ENCODE measurements at places on chromosomes 2 and 18.

GRCh38 chr2:198763793-198764192 is 693.9 kb downstream of the SATB2 start:
- no peak for DNase-seq

- DNase-seq, result no peak
Observed at GRCh38 chr2:203112342-203112741, 97.7 kb downstream of the NBEAL1 start.

GRCh38 chr18:55083461-55083860 is 124.2 kb upstream of the CCDC68 start:
- no peak for DNase-seq

- no peak for DNase-seq
Observed at GRCh38 chr18:53909668-53910067, 314.8 kb downstream of the MBD2 start.

GRCh38 chr18:32380559-32380958 is 90.1 kb downstream of the GAREM1 start:
- DNase-seq, result no peak

DNA sequence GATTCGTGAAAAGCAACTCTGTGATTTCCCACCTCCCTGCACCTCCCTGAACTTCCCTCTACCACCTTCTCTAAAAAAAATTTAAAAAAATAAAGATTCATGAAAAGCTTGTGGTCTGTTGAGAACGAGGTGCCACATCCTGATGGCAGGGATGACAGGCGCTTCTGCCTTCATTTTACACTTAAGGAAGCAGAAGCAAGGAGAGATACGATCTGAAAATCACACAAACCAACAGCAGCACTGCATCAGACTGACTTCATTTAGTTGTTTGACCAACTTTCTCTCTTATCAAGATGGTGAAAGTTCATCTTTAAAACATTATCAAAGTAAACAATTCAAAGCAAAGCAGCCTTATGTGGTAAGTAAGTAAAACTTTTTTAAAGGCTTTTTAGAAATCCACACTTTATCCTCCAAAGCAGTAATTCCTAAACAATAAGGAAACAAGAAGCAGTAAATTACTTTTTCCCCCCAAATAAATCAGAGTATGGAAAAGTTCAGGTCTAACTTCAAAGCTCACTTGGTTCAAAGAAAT is 15.5 kb downstream of the WDFY1 start:
- DNase-seq, result no peak

DNA sequence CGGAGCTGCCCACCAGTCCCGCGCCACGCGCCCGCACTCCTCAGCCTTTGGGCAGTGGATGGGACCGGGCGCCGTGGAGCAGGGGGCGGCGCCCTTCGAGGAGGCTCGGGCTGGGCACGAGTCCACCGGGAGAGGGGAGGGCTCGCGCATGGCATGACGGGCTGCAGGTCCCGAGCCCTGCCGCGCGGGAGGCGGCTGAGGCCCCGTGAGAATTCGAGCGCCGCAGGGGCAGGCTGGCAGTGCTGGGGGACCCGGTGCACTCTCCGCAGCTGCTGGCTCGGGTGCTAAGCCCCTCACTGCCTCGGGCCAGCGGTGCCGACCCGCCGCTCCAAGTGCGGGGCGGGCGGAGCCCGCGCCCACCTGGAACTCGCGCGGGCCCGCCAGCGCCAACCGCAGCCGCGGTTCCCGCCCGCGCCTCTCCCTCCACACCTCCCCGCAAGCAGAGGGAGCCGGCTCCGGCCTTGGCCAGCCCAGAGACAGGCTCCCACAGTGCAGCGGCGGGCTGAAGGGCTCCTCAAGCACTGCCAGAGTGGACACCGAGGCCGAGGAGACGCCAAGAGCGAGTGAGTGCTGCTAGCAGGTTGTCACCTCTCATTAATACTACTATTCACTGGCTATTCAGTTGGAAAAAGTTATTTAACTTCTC is 3.6 kb upstream of the TTC21B start:
- DNase-seq, result no peak

DNA sequence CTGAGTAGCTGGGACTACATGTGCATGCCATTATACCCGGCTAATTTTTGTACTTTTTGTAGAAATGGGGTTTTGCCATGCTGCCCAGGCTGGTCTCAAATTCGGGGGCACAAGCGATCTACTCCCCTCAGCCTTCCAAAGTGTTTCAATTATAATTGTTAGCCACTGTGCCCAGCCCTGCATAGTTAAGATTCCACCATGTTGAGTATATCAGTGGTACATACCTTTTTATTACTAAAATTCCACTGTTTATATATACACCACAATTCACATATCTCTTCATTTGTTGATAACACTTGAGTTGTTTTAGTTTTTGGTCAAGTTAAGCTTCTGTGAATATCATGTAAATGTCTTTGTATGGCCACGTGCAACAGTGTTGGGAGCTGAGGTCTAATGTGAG is 12.8 kb upstream of the FMNL2 start:
- DNase-seq, result no peak

DNA sequence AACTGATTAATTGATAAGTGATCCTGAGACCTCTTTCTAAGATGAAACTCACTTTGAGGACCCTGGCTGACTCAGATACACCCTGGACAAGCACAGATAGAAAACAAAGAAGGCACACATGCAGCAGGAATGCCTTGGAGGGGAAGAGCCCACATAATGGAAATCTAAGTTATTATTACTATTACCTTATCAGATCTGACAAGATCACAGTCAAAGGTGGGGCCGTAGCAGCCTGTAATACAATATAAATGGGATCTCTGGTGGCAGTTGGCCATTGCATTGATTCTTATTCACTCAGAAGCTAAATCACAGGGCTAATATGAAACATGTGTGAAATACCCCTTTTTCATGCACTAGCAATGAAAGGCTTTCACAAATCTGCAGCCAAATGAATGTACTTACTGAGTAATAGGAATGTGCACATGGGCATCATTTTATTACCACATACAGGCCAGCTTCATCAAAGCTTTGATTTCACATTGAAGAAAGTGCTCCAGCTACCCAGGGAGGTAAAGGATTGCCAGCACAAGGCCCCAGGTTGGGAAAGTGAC is 84.0 kb downstream of the ZBTB7C start:
- no peak for DNase-seq

- DNase-seq, result peak; percentile 65
Observed at GRCh38 chr18:49811151-49811938, 2.0 kb downstream of the ACAA2 start.

GRCh38 chr2:74222300-74222650 is 23.9 kb downstream of the MTHFD2 start:
- DNase-seq, result no peak

DNA sequence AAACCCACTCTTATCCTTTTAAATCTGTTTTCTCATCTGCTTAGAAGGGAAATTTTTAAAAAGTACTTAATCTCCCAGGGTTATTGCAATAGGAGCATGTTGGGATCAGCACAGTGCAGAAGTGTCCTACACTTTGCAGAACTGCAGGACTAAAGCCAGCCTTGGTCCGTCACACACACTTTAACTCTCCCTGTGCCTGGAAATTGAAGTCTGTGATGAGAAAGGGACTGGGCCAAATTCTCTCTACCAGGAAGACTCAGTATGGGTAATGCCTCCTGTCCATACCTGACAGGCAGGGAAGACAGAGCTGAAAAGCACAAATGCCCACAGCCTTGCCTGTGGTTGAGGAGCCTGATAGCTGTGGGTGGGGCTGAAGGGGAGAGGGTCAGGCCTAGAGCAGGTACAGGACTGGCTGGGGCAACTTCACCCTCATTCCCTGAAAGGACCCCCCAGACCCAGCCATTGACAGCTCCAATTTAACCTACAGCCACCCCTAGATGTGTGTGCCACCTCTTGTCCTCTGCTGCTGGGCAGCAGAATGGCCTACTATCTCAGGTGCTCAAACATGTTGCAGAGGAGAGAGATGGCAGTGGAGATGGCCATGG is 377.2 kb upstream of the KLHL29 start:
- DNase-seq, result no peak

DNA sequence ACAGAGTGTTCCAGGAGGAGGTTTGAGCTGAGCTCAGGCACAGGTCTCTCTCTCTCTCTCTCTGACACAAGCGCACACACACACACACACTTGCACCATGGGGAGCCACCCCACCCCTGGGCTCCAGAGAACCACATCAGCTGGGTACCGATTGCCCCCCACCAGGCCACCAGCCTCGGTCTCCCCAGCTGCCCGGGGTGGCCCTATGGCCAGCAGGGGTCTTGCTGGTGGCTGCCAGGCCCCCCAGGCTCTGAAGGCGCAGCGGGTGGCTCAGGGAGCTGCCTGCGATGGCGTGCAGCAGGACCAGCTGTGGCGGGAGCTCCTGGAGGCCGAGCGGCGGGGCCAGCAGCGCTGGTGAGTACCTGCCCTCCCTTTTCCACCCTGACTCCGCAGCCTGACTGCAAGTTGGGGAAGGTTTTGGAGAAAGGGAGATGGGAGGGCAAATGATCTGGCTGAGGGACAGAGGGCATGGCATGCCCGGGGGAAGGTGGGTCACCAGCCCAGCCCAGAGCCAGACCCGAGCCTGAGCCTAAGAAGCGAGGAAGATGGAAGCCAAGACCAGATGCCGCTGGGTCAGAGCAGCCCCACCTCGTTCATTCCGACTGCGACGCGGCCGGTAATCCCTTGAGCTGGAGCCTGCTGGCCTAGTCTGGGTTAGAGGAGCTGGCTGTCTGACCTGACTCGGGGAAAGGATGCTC is 21.9 kb upstream of the SLC66A3 start:
- DNase-seq, result no peak

GRCh38 chr2:222982010-222982908 is 69.7 kb upstream of the KCNE4 start:
- DNase-seq, result peak; percentile 83

- DNase-seq, result no peak
Observed at GRCh38 chr2:111904726-111905474, 6.5 kb downstream of the MERTK start.

DNA sequence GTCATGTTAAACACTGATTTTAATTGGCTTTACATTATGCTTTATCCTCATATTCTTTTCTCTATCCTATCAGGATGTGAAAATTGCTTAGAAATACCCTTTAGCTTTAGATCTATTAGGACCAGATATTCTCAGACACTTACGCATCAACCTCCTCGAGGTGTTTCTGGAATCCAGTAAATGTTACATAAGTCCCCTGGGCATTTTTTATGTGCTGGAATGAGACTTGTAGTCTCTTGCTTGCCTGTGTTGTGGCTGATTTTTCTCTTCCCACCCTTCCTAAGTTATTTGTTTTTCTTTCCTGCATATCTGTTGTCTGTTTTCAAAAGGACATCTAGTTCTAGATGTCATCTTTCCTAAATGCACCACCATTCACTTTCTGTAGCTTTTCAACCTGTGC is 197.1 kb downstream of the CCDC85A start:
- DNase-seq, result no peak

DNA sequence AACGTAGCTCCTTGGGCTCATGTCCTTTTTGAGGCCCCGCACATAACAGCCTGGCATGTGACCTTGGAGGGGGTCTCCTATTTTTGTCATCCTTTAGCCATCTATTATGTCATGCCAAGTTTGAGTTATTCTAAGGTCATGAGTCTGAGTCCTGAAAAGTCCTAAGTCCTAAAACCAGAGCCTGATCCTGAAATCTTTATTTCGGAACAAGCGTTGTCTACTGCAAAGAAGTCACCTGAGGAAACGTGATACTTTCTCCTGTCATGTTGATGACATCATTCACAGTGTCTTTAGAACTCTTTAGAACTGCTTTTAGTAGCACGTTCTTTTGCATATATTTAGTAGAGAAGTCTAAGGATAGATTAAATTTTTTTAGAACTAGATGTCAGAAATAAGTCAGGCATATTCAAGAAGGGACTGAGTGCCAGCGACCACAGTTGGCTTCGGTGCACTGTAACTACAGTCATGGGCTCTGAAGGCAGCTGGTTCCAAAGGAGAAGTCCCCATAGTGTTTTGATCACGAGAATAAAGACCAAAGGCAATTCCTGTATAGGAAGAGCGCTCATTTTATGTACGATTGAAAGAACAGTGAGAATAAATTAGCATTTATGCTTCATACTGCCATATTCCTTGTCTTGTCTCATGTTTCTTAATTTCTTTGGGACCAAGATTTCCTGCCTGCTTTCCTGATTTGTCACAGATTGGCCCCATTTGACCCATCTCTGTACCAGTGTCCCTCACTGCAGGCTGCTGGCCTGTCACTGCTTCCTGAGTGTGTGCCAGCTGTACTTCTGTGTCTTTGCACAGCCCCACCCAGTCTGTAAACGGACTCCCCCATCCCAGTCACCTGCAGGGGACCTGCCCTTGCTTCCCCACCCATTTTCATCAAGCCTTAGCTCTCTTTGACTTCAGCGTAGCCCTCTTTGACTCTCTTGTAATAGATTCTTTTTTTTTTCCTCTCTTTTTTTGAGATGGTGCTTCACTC is 75.8 kb downstream of the ASAP2 start:
- no peak for DNase-seq

DNA sequence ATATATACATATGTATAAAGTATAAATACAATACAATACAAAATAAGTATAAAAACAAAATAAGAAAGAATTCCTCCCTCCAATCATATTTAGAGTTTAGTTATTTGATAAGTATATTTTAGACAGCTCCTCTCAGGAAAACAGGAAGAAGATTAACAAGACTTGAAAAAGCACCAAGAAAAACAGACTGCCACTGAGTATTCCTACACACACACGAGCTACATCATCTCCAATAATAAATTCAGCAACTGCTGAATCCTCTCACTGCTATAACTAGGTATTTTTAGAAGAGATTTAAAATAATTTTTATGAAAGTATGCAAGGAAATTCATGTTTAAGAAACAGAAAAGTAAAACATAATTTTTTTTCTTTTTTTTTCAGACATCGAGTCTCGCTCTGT is 13.0 kb downstream of the LONRF2 start:
- no peak for DNase-seq

DNA sequence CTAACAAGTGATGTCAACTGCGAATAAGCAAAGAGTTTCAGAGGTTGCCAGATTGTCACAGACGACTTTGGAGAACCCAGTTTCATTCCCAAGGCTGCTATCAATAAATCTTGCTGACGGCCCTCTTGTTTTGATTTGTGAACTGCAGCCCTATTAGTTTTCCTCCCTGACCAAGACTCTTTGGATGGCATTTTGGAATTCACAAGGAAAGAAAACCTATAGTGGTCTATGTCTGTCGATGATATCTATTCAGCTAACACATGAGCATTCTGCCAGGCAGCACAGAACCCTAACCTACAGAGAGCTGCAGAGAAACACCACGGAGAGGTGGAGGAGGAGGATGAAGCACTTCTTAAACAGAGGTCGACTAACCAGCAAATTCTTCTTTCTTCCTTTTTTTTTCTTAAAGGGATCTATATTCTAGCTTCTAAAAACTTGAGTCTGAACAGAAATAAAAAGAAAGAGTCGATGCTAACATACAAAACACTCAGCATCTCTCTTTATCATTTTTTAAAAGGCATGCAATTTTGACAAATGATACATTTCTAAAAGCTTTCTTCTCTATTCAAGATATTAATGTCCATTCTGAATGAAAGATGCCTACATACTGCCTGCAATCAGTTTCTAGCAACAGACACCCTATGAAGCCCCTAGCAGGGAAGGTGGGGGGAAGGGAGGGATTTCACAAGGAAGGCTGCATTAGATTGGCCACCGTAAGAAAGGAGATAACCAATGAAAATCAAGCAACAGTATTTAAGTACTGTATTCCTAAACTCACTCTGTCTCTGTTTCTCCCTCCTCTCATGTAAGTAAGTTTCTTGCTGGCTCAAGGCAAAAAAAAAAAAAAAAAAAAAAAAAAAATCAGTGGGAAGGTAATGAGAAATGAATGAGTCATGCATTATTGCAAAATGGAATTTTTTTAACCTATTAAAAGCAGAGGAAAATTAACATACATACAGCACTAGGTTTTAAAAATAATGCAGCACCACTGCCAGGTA is 83.0 kb upstream of the CHRNA1 start:
- DNase-seq, result no peak

GRCh38 chr2:190655570-190655969 is 6.7 kb downstream of the NAB1 start:
- DNase-seq, result no peak
